ENCODE measurements at places on chromosomes 1 and 21.

DNA sequence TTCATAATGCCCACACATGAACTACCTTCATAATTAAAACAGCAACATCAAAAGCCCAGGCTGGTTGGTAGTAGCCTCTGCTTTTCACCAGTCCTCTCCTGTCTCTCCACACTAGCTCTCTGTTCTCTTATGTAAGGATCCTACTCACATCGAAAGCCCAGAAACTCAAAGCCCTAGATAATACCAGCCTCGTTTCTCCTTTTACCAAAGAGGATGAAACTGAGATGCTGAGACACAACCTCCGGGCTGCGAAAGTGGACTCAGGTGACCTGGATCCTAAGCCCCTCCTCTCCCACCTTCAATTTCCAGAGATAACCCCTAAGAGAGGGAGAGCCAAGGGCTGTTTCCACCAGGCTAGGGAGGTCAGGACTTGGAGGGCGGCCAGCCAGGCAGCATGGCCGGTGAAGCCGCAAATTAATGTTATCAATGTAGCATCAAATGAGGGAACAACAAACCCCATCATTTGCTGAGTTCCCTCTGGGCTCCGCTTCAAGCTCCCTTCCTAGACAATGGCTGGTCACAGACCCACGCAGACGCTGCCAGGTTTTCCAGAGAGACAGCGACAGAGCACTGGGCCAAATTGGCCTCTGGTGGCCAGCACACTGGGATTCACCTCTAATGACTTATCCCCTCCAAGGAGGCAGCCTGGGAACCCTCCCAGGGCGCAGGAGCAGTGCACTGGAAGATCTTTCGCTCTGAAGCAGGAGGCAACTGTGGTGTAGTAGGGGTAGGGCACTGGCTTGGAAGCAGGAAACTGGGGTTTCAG lies 20.7 kb upstream of the STMN1 start:
- DNase-seq, result peak; percentile 22

GRCh38 chr21:36159356-36159921 lies 2.8 kb downstream of the DOP1B start:
- no peak for DNase-seq

DNA sequence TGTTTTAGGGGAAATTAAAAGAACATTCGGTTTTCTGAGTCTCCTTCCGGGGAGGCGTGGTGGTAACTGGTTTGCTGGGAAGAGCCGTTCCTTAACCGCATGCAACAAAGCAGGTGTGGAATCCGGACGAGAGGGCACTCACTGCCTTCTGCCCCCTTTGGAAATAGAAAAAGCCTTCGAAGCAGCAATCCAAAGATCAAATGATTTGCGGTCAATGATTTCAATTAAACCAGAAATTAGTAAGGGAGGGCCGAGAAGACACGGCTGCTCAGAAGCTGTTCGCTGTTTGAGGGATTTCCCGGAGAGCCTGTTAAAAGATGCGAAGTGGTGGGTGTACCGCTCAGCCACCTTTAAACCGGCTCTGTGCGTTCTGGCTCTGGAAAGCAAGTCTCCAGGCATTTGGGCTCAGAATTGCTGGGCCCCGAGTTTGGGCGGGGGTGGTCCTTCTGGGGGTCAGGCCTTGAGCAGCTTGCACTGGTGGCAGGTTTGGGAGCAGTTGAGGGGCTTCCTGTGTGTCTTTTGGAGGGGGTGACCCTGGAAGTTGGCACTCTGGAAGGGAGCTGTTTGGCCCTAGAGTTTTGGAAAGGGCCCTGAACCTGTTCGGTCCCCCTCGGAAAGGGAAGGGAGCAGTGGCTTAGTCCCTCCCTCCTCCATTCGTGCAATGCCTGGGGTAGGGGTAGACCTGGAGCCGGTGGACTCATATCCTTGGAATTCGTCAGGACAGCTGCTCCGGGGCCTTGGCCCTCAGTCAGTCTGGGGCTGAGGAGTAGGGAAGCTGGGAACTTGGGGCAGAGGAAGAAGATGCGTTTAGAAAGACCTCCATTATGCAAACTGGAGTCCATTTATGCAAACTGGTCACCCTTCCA lies 3.1 kb downstream of the SIM2 start:
- DNase-seq, result no peak

DNA sequence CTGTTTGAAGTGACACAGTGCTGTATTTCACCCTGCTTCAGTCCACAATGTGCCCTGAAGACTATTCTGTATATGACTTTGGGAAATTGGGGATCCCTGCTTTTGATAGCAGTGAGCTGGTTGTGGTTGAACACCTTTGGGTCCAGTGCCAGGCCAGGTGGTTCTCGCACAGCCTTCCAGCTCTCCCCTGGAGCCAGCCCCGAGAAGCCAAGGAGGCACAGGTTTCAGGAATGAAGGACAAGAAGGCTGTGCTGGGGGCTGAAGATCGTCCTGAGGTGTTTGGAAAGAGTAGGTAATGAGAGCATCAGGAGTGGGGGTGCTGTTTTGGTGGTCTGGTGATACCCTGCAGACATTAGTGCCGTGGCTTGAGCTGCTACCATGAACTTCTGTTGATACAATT lies 131.4 kb upstream of the COL6A1 start:
- DNase-seq, result no peak

- DNase-seq, result no peak
Measured at GRCh38 chr1:154557939-154558719, at the start of gene UBE2Q1. UBE2Q1 (minus strand) TSS chr1:154558662; CDS start chr1:154558553, 109 bp downstream.

GRCh38 chr1:156912310-156912709 lies 8.1 kb upstream of the LRRC71 start:
- no peak for DNase-seq

DNA sequence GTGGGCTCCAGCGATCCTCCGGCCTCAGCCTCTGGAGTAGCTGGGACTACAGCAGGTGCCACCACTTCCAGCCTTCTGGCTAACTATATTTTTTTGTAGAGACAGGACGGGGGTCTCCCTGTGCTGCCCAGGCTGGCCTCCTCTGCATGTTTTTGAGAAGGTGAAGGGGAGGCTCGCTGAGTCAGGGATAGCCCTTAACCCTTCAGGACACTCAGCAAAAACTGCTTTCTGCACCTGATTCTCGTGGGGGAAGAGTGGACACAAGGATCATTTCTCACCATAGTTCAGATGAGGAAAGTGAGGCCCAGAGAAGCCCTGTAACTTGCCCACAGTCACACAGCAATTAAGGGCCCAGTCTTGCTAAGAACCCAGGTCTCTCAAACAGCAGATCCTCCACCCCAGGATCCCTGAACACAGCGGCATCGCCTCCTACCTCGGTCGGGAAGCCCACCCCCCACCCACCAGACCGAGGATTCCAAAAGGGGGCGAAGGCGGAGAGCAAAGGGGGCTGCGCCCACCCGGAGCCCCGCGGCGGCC lies 1.3 kb downstream of the FGR start:
- DNase-seq, result no peak

DNA sequence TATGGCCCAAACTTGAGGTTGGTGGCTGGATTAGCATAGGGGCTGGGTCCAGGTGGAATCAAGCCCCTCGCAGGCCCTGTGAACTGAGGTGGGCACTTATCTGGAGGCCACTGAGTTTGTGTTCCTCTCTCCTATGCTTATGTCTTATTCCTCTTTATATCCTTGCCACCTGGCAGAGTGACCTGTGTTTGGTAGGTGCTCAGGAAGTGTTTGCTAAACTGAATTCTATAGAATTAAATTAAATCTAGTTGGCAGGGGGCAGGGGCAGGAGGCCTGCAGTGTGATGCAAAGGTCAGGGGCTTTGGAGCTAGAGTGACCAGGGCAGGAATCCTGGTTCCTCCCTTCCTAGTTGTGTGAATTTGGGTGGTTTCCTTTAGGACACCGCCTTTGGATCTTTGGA lies 1.1 kb upstream of the TMEM9 start:
- no peak for DNase-seq

GRCh38 chr1:92372164-92372563 lies 73.3 kb downstream of the RPAP2 start:
- no peak for DNase-seq

DNA sequence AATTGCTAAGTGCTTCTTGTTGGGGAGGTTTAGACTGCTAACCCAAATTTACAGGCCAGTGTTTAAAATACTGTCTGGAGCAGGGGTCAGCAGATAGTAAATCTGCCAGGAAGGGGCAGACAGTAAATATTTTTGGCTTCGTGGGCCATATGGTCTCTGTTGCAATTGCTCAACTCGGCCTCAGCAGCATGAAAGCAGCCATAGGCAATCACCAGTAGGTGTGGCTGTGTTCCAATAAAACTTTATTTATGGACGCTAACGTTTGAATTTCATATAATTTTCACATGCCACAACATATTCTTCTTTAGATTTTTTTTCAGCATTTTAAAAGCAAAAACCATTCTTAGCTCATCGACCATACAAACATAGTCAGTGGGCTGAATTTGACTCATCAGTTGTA lies 172.7 kb downstream of the BRINP2 start:
- no peak for DNase-seq

- DNase-seq, result no peak
Measured at GRCh38 chr1:15405106-15405850, 4.4 kb upstream of the EFHD2 start.

DNA sequence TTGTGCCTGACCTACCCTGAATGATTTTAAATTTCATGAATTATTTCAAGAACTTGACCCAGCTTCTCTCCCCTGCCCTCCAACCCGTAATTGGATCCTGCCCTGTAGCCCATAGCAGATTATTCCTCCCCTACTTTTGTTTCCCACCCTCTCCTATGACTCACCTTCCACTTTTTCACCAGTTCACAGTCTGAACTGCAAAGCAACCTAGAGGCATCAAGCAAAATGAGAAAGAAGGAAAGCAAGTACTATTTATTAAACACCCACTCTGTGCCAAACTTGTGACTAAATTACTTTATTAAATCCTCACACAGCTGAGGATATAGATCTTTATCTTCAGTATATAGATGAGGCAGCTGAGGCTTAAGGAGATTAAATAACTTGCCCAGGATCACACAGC lies 20.7 kb upstream of the IKBKE start:
- no peak for DNase-seq
